Activated CD4-positive, alpha-beta T cell treated with anti-CD3 and anti-CD28 coated beads, Interleukin-2, Interleukin-4, amounts not matched to agents 100 ng/mL and 50 ng/mL, durations not matched to agents 16 hours and 8 hours (primary cell): ENCODE measurements at places on chromosomes 16 and 17.

DNA sequence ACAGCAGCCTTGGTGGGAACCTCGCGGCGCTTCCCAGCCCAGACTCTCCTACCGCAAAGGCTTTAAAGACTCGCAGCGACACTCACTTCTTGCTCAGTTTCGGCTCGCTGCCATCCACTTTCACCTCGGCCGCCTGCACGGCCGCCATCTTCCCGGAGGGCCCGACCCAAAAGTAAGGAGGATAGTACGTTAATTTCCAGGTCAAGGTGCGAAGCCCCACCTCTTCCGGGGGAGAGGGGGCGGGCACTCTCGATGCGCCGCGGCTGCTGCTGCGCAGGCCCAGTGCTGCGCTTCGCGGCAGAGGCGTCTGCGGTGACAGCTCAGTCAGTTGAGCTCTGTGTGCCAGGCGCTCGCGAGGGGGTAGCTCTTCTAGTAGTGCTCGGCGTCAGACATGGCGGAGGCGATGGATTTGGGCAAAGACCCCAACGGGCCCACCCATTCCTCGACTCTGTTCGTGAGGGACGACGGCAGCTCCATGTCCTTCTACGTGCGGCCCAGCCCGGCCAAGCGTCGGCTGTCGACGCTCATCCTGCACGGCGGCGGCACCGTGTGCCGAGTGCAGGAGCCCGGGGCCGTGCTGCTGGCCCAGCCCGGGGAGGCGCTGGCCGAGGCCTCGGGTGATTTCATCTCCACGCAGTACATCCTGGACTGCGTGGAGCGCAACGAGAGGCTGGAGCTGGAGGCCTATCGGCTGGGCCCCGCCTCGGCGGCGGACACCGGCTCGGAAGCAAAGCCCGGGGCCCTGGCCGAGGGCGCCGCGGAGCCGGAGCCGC lies at the start of the genes KARS1 and TERF2IP:
KARS1 (minus strand) TSS at position 174 of the 773 bp plus-strand sequence; CDS start at position 148, 26 bp downstream.
TERF2IP (plus strand) TSS at position 282 of the 773 bp plus-strand sequence; CDS start at position 392, 110 bp downstream.
- peak; percentile 95 for DNase-seq

DNA sequence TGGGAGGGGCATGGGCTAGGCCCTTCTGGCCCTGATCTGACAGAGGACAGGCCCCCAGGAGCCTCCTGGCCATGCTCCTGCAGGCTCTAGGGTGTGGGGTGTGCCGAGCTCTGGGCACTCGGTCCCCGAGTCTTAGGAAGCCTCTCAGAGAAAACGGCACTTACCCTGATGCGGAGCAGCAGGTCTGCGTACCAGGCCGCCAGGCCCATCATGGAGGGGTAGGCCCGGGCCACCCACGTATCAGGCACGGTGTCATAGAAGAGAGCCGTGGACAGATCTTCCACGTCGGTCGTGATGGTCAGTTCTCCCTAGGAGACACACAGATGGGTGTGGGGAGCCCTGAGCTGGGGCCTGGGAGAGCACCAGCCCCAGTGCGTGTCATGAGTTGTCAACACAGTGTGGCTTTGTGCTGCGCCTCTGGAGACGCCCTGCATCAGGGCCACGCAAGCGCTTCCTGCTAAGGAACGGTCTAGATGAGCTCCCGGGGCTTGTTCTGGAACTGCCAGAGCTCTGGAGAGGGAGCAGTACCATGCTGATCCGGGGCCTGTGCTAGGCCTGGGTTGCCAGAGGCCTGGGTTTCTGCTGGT lies 47.9 kb downstream of the PGS1 start:
- DNase-seq = no peak

GRCh38 chr17:68867759-68868516 lies 87.3 kb downstream of the ABCA8 start:
- DNase-seq = no peak

GRCh38 chr16:87963400-87963799 lies 12.2 kb downstream of the BANP start:
- DNase-seq = peak; percentile 81

GRCh38 chr16:74831467-74831866 lies 56.8 kb upstream of the FA2H start:
- DNase-seq = no peak

DNA sequence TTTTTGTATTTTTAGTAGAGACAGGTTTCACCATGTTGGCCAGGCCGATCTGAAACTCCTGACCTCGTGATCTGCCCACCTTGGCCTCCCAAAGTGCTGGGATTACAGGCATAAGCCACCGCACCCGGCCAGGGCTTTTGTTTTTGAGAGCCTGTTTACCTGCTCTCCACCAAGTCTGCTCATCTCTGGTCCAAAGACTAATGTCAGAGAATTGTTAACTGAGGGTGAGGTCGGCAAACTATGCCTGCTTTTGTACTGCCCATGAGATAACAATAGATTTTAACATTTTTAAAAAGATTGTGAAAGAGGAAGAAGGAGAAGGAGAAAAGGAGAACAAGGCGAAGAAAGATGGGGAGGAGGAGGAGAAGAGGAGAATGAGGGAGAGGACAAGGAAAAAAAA lies 26.0 kb downstream of the TMEM238L start:
- DNase-seq = no peak

DNA sequence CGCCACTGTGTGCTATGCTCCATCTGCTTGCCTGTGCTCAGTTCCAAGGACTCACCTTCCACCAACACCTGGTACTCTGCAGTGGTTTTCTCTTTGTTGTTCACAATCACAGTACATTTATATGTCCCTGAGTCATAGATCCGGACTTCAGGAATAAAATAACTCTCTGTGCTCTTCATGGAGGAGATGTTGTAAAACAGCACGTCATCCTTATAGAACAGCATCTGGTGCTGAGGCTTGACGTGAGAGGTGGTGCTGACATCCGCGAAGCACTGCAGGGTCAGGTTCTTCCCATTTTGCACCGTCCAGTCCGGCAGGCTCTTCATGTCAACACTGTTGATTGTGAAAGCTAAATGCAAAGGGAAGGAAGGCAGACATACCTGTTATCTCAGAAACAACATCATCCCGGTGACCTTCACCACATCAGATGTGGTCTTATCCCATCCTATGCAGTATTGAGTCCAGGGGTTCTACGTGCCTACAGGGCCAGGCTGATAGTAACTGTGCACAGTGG lies 12.8 kb downstream of the PECAM1 start:
- DNase-seq = no peak
